ENCODE measurements at places on chromosomes 1 and 21. TPM values are rescaled to one million over a fixed set of nuclear protein-coding genes. Genes with fewer than 3 reads are reported as not detected.

ADGRL4 gene
- not detected for polyA plus RNA-seq

HUNK gene
- not detected for polyA plus RNA-seq

ATP1A2 gene
- not detected for polyA plus RNA-seq

HPDL gene
- polyA plus RNA-seq: not detected

C2CD4D gene
- polyA plus RNA-seq: not detected

GLIS1 gene
- polyA plus RNA-seq: not detected

PLEKHN1 gene
- 0.62 TPM for polyA plus RNA-seq

RPE65 gene
- not detected for polyA plus RNA-seq

RHCE gene
- polyA plus RNA-seq: 0.47 TPM

EXO1 gene
- 0.16 TPM for polyA plus RNA-seq

KCNK1 gene
- not detected for polyA plus RNA-seq

ORC1 gene
- 0.12 TPM for polyA plus RNA-seq

DNA sequence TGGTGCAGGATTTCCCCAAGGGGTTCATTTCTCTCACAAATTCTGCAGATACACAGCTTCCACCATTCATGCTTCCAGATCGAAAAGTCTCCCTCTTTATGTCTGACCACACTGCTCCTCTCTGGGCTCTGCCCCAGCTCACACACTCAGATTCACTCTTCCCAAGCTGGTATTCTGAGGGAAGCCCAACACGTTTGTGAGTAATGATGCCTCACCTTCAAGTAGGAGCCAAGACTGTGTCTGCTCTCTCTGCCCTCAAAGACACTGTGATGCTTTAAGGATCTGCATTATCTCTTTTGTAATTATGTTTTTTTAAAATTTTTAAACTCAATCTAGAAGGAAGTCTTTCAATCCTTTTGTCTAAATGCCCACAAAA, 19.8 kb downstream of the PRAMEF11 start:
- DNase-seq: no peak

GRCh38 chr1:224387302-224387912, 30.7 kb downstream of the CNIH4 start:
- DNase-seq: no peak

GRCh38 chr1:25055961-25056360, 125.9 kb upstream of the RUNX3 start:
- no peak for DNase-seq

DNA sequence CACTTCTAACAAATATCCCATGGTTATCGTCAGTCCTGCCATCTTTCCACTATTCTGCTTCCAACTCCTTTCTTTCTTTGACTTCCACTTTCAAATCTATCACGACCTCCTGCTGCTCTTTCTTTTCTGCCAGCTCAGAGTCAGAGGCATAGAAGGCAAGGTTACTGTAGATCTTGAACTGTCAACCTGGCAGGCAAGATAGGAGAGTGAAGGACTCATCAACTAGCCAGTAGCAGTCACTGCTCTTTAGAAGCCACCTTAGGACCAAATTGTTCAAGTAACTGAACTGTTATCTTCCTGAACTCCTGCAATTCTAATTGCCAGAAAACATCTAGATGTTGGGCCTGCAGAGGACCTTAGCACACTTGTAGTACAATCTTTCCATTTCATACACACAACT, 13.1 kb upstream of the FCER1A start:
- no peak for DNase-seq

GRCh38 chr1:89855413-89856123, 34.7 kb downstream of the LRRC8D start:
- DNase-seq: no peak

- no peak for DNase-seq
Measured at GRCh38 chr1:61125263-61125662, 42.9 kb downstream of the NFIA start.

- DNase-seq: no peak
Measured at GRCh38 chr21:43303275-43304178, 123.4 kb downstream of the SIK1 start.

- no peak for DNase-seq
Measured at GRCh38 chr1:6440198-6441126, 15.9 kb downstream of the ESPN start.

- no peak for DNase-seq
Measured at GRCh38 chr1:8077120-8077573, 51.0 kb upstream of the ERRFI1 start.

- DNase-seq: no peak
Measured at GRCh38 chr1:244952280-244952933, 88.1 kb upstream of the HNRNPU start.
